Stimulated activated CD8-positive, alpha-beta memory T cell treated with anti-CD3 and anti-CD28 coated beads, Interleukin-12 subunit alpha, Interleukin-12 subunit beta, amount 100 ng/mL, for 4 hours (primary cell): ENCODE measurements at places on chromosomes 11 and 22.

GRCh38 chr11:68447015-68447801 is 13.3 kb upstream of the PPP6R3 start:
- DNase-seq, result peak; percentile 44

- DNase-seq, result no peak
Measured at GRCh38 chr11:42161886-42162285, 702.4 kb upstream of the LRRC4C start.

DNA sequence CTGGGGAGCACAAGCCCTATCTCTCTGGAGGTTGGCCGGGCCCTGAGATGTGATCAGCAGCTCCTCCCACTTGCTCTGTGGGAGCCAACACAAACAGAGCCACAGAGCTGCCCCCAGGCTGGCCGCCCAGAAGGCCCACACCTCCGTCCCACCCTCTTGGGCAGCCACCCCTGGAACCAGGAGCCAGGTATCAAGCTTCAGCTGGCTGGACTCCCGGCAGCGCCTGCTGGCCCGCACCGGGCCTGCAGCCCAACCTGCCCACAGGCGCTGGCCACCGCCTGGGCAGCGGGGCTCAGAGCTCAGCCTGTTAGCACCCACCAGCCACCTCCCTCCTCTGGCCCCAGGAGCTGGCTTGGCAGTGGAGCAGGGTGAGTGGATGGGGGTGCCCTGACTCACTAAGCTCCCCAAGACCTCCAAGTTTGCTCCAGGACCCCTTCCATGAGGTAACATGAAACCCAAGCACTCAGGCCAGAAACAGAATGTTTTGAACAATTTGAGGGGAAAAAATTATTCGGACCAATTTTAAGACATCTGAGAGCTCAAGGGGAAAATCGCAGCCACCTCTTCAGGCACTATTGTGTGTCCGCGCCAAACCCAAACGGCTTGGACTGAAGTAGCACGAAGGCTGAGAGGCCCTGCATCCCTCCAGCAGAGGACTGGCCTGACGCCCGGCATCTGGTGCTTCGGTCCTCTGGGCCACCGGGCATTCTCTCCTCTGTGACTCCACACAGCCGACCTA is 450.8 kb downstream of the SOX6 start:
- no peak for DNase-seq

- no peak for DNase-seq
Measured at GRCh38 chr11:109443052-109443451, 21.1 kb downstream of the C11orf87 start.

GRCh38 chr22:46192210-46192993 is 42.1 kb downstream of the PPARA start:
- no peak for DNase-seq

DNA sequence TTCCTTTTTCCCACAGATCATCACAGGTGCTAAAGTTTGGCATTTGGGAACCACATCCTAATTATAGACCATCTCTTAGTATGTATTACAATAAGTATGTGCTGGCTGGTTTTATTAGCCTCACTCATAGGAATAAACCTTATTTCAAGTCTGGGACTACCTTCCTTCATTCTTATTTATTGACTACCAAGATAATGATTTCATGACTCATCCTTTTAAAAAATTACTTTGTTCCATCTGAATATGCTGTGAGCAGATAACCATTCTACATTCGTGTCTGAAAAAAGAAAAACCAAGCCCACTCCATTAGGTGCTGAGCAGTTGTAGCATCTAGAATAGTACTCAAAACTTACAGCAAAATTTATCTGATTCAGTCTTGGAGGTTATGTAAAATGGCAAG is 12.3 kb downstream of the TNRC6B start:
- DNase-seq, result no peak

GRCh38 chr11:120622189-120622875 is 110.8 kb downstream of the GRIK4 start:
- DNase-seq, result no peak

DNA sequence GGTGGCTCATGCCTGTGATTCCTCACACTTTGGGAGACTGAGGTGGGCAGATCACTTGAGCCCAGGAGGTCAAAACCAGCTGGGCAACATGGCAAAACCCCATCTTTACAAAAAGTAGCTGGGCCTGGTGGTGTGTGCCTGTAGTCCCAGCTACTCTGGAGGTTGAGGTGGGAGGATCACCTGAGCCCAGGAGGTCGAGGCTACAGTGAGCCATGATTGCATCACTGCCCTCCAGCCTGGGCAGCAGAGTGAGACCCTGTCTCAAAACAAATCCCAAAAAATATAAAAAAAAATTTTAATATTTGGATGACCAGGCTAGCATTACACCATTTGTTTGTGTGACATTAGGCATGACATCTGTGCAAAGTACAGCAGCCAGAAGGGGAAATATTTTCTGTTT is 49.7 kb upstream of the CTTN start:
- DNase-seq, result no peak

DNA sequence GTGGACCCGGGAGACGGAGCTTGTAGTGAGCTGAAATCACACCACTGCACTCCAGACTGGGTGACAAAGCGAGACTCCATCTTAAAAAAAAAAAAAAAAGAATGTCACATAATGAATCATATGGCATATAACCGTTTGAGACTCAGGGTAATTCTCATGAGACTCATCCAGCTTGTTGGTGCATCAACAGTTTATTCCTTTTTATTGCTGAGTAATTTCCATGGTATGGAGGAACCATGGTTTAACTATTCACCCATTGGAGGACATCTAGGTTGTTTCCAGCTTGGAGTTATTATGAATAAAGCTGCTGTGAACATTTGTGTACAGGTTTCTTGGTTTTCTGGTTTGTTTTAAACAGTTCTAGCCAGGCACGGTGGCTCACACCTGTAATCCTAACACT is 25.3 kb downstream of the PPARA start:
- DNase-seq, result no peak

- DNase-seq, result no peak
Measured at GRCh38 chr22:37300551-37301017, 18.3 kb downstream of the CYTH4 start.

DNA sequence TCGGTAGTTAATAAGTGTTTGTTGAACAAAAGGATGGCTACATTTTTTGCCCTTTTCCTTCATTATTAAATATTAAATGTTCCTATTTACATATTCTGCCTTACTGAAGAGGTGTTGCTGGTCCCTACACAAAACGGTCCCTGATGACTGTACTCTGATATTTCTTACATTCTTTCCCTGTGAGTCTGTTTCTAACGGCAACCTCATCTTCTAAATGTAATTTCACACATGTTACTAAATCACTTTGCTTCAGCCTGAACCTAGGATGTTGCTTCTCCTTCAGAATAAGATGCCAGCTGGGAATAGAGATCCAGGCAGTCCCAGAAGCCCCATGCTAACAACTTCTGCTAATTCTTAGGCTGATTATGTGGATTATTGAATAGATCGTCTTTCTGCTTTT is 50.3 kb downstream of the SPON1 start:
- DNase-seq, result no peak

DNA sequence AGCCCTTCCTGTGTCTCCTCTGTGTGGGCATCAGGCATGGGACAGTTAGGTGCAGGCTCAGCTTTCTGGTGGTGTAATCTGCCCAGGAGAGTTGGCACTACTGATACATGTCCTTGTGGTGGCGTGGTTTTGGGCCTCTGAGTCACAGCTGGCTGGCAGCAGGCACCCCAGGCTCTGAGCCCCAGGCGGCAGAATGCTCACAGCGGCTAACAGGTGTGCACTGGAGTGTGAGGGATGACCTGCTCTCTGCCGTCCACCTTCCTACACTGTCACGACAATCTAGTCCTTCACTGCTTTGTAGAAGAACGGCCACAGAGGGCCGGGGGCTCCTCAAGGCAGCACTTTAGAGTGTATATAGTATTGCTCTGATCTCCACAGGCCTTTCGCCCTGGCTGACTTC is 100.3 kb upstream of the PITPNB start:
- no peak for DNase-seq

GRCh38 chr22:20046730-20047129 is 25.8 kb downstream of the TANGO2 start:
- DNase-seq, result no peak

DNA sequence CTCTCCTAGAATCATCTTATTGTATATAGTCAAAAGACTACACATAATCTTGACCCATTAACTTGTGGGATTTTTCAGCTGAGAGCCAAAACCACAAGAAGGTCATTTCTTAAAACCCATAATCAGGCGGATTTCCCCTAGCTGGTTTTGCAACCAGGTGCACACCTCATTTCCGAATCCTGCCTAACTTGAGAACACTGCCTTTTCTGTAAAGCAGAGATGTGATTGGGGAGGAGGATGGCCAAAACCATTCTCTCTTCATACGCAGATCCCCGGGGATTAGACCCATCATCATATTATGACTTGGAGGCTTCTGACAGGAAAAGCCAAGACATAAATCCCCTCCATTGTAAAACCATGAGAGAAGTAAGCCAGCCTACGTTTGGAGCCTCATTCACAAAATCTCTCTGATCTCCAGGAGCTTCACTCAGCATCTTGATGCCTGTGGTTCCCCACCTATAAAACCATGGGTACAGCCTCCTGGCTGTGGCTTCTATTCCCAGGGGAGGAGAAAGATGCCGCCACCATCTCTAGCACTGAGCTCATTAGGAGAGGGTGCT is 191.3 kb downstream of the KIF18A start:
- no peak for DNase-seq

- DNase-seq, result no peak
Measured at GRCh38 chr22:39589875-39590274, 19.3 kb downstream of the CACNA1I start.

DNA sequence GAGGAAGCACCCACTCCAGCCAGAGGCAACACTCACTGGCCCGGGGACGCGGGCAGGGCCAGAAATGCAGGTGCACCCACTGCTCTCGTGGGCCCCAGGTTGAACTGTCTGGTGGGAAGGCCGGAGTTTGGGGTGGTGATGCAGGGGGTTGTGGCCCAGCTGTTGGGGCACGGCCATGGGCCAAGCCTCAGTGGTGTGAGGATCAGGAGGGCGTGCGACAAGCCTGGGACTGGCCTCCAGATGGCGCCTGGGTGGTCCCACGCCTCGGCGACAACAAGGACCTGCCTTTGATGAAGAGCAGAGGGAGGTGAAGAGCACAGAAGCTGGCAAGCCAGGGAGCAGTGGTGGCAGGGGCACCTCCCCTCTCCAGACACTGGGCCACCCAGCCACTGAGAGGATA is 240.8 kb downstream of the BRD1 start:
- DNase-seq, result no peak

GRCh38 chr11:100863080-100863581 is 176.0 kb downstream of the ARHGAP42 start:
- DNase-seq, result no peak

GRCh38 chr11:62725646-62726045 is 1.6 kb downstream of the HNRNPUL2 start:
- DNase-seq, result no peak

GRCh38 chr22:23754980-23755636 is 883 bp upstream of the VPREB3 start:
- DNase-seq, result no peak

GRCh38 chr22:33006220-33006954 is 51.8 kb downstream of the SYN3 start:
- DNase-seq, result no peak

DNA sequence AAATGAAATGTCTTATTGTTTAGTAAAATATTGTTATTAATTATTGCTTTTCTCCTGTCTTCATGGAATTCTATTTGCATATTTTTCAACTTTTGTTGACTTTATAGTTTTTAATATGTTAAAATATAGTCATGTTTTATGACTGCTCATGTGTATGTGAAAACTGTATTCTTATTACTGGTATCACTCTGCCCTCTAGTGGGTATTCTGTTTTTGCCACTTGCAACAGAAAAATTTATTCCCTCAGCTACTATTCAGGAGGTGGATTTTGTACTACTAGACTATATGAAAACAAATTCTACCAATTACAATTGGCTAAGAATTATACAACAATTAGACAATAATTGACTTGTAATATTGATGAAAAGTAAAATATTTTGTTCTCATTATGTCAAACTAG is 45.0 kb downstream of the OR4C6 start:
- no peak for DNase-seq

- no peak for DNase-seq
Measured at GRCh38 chr22:48299801-48300200, 1527.9 kb downstream of the BRD1 start.

- no peak for DNase-seq
Measured at GRCh38 chr22:24411256-24412004, 16.0 kb upstream of the ADORA2A start.

DNA sequence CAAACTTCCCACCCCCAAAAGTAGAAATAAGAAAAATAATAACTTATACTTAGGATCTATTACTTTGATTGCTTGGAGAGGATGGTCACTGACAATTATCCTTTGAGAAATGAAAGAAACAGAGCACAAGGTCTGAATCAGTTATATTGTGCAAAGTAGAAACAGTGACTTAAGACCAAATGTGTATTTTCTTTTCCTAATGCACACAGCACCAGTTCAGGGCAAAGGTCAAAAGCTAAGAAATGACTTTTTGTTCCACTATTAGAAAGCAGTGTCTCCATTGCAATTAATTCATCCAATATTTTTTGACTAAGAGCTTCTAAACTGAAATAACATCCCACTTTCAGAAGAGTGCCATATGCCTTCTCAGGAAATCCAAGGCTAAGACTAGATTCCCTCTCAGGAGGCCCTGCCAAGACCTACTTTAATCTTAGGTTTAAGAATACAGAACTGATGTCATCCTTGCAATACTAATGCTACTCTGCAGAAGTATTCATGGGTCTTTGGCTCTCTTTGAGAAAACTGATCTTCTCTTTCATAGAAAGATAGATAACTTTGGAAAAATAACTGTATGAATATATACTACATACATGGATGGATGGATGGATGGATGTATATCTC is 147.0 kb downstream of the APOL5 start:
- DNase-seq, result no peak

DNA sequence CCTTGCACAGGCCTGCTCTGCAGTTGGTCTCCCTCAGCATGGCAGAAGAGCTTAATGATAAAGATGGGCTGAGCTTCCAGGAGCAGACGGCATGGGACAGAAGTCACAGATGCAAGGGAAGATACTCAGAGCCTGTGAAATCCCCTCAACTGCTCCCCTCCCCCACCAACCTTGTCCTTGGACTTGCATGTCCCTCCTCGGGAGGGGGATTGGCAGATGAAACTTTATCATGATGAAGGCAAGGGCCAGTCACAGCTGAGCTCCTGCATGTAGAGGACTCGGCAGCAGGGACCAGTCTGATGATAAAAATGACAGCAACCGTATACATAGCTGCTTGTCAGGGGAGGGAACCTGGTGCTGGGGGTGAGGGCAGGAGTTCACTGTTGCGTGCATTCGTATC is 6.8 kb upstream of the SLC22A8 start:
- no peak for DNase-seq

DNA sequence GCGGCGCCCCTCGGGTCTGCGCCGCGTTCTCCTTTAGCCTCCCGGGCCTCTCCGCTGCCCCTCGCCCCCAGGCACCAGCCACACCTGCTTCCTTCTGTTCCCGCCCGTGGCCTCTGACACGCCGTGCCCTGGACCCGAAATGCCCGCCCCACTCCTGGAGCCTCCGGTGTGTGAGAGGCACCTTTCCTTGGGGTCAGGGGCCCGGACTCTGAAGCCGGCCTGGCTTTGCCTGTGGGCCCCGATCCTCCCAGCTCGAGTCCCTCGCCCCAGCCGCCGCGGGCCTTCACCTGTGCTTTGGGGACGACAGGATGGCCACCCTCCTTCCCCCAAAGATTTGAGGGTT is 661 bp upstream of the CDPF1 start:
- no peak for DNase-seq

- no peak for DNase-seq
Measured at GRCh38 chr22:27116312-27117086, 459.1 kb downstream of the MIAT start.

- peak; percentile 10 for DNase-seq
Measured at GRCh38 chr22:19766511-19767426, 6.2 kb downstream of the TBX1 start.
